ENCODE measurements at places on chromosomes 2 and 18.

DNA sequence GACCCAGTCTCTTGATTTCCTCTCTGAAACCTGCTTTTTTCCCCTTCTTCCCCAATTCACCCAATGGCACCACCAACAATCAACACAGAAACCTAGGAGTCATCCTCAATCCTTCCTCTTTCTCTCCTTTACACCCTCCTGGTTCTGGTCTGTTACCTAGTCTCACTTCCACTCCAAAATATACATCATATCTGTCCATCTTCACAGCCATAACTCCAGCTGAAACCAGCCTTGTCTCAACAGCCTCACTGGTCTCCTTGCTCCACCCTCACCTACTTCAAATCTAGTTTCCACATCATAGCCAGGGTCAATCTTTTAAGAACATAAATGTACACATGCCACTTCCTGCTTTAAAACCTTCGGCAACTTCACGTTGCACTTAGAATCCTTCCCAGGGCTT lies 11.8 kb upstream of the TWSG1 start:
- no peak for DNase-seq

DNA sequence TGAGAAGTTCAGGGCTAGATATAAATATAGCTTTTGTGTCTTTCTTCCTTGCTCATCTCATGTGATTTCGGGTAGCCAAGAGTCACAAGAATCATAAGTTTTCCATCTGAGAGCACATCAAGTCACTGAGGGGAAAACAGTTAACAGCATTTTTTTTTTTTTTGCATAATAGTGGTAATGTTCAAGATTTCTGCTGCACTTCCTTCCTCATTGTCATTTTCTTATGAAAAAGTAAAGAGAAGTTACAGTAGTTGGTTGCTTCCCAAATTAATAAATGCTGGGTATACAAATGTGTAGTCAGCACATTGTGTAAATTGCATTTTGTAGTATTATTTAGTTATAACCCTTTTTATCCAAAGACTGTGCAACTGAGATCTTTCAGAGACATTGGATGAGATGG lies 93.6 kb downstream of the ZEB2 start:
- no peak for DNase-seq

GRCh38 chr2:121532894-121533293 lies 2.2 kb downstream of the RNU4ATAC start:
- no peak for DNase-seq

- no peak for DNase-seq
Observed at GRCh38 chr2:168825126-168825525, 22.7 kb downstream of the NOSTRIN start.

- DNase-seq, result no peak
Observed at GRCh38 chr2:144523596-144524117, 3.7 kb upstream of the ZEB2 start.

DNA sequence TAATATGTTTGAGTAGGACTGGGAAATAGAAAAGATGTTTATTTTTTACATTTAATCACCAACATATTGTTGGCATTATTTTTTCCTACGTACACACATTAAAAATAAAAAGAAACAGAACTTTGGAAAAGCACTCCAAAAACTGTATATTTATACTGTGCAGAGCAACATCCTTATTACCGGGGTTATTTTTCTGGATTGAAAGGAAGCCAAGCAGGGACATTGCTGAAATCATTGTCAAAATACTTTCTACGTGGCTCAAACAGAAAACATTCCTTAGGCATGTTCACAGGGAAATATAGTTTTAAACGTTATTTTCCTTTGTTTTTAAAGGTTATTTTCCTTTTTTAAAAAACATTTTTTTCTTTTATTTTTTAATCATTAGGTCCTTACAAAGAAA lies 315.0 kb upstream of the SMIM21 start:
- DNase-seq, result no peak

- DNase-seq, result no peak
Observed at GRCh38 chr18:55090564-55091188, 131.4 kb upstream of the CCDC68 start.

DNA sequence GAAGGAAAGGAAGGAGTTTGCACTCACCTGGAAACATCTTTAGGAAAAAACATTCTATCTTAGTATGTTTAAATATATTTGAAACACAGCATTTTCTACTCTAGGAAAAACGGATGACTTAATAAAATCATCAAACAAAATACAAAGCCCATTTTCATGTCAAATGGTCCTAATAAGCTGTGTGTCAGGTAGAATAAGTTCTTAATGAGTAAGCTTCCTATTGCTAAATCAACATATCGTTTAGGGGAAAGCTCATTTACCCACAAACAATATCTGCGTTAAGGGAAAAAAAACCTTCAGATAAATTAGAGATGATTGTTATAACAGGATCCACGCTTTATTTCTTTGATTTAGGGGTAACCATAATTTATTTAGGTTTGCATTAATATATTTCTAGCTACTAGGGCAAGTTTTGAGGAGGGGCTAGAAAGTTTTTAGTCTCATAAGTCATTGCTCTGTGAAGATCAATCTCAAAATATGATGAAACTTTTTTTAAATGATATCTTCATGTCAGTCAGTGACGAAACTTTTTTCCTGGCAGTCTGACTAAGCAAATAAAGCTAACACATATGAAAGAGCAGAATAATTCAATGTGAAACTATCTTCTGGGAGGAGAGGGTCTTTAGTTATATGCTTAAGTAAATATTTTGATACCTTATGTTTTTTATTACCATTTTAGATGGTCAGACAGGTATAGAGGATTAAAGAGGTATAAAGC lies 147.1 kb downstream of the WDSUB1 start:
- DNase-seq, result no peak

DNA sequence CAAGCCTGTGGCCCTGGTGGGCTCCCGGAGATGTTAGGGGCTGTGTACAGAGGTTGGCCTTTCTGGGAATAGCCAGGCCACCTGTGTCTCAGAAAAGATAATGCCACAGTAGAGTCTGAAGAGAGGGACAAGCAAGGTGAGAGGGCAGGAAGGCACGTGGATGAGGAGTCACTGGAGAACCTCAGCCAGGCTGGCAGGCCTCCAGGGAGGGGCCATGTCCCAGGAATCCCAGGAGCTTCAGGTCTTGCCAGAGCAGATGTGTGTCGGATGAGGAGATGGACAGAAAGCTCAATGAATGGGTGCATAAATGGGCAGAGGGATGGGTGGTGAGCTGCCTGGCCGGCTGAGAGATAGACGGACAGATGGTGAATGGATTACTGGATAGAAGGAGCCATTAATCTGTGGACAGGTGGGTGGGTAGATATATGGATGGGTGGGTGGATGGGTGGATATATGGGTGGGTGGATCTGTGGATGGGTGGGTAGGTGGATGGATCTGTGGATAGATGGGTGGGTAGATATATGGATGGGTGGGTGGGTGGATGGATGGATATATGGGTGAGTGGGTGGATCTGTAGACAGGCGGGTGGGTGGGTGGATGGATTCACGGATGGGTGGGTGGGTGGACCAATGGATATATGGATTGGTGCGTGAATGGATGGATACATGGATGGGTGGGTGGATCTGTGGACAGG lies 7.9 kb upstream of the OTOF start:
- no peak for DNase-seq

- no peak for DNase-seq
Observed at GRCh38 chr2:117967977-117968718, 45.7 kb downstream of the CCDC93 start.

DNA sequence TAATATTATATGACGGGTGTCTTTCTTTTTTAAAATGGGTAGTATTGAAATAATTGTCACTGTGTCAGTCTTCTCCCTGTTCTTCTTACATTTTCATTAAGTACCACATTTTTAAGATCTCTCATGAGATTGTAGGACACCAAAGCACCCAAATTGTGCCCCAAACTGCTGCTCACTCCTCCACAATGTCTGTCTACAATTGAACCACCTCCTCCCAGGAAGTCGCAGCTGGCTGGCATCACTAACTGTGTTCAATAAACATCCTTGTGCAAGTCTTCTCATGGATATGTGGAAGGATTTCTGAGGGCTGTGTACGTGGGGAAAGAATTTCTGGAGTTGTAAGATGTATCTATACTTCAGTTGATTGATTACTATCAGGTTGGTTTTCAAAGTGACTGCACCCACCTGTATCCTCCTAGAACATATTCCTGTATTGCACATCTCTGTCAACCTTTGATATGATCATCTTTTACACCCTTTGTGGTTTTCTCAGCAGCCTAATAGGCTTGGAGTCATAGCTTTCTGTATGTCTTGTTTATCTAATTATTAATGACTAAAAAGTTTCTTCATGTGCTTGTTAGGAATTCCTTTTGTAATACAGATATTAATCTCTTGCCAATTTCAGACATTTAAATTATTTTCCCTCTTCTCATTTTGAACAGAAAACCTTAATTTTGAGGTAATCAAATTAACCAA lies 774.9 kb downstream of the RNF144A start:
- no peak for DNase-seq

DNA sequence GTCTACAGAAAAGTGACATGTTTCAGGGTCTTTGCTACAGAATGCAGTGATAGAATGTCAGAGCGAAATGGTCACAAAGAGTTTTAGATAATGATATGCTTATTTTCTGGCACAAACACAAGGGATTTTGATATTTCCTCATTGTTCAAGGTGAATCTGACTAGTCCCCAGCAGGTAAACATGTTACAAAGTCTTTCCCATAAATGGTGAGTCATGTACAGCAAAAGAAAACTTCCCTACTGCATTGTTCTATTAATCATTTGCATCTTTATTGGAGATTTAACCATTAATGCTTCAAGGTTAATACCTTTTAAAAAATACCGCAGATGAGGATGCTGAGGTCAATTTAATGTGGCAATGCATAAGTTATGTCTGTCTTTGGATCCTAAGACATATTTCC lies 19.1 kb upstream of the TRIB2 start:
- no peak for DNase-seq

DNA sequence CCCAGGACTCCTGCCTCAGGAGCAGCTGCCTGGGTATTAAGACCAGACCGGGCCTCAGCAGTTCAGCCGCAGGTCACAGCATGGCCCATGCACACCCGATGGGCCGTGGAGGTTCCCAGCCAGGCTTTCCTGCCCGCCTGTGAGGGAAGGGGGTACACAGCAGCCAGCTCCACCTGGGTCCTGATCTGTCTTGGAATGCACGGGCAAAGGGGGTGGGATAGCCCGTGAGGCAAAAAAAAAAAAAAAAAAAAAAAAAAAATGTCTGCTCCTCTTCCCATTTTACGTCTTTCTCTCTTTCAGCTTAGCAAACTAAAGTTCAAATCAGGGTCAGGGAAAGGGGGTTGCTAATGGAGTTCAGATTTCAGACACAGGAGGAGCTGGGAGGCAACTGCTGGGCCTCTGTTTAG lies 385.2 kb downstream of the TNS1 start:
- no peak for DNase-seq

DNA sequence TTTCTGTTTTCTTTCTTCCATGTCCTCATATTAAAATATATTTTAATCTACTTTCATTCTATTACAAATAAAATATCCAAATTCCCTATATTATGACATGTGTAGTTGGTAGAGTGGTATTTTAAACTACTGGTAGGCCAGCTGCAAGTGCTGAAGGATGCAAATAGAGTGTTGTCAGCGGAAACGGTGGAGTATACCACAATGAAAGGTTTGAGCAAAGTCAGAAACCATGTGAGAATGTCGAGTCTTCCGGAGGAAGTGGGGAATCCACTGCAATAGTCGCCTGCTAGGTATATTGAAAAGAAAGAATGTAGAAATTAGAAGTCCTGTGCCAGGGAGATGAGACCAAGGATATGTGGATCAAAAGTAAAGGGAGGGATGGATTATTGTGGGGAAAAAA lies 373.9 kb downstream of the DSEL start:
- no peak for DNase-seq

GRCh38 chr2:231297108-231297908 lies 98.2 kb upstream of the B3GNT7 start:
- DNase-seq, result no peak

DNA sequence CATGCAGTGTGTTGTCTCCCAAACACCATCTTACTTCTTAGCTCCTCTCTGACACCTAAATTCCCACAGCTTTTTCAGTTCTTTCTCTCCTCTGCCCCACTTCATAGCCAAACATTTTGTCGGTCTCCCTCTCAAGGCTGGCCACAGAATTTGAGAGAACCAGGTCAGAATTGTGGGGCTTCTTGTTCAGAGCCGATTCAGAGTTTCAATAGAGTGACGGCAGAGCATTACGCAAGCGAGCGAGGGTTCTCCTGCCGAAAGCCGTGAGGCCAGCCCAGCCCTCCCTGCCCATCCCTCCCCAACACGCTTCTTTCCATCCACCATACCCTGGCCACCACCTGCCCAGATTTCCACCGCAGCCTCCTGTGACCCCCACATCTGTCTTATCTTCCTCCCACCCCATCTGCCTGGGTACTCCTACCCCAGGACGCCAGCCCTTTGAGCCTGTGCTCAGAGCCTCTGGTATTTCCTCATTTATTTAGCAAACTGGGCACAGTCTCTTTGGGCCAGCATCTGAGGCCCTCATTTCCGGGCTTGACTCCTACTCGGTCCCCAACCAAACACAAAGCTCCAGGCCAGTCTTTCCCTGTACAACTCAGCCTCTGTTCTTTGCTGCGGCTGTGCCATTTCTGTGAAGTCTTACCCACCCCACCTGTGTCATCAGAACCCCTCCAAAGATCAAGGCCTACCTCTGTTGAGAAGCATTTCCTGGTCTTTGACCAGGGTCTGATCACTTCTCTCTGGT lies 70.0 kb upstream of the MAP4K4 start:
- no peak for DNase-seq

GRCh38 chr2:230052299-230052698 lies 16.4 kb downstream of the SLC16A14 start:
- DNase-seq, result no peak

GRCh38 chr18:52694804-52695203 lies 354.8 kb downstream of the DCC start:
- no peak for DNase-seq

DNA sequence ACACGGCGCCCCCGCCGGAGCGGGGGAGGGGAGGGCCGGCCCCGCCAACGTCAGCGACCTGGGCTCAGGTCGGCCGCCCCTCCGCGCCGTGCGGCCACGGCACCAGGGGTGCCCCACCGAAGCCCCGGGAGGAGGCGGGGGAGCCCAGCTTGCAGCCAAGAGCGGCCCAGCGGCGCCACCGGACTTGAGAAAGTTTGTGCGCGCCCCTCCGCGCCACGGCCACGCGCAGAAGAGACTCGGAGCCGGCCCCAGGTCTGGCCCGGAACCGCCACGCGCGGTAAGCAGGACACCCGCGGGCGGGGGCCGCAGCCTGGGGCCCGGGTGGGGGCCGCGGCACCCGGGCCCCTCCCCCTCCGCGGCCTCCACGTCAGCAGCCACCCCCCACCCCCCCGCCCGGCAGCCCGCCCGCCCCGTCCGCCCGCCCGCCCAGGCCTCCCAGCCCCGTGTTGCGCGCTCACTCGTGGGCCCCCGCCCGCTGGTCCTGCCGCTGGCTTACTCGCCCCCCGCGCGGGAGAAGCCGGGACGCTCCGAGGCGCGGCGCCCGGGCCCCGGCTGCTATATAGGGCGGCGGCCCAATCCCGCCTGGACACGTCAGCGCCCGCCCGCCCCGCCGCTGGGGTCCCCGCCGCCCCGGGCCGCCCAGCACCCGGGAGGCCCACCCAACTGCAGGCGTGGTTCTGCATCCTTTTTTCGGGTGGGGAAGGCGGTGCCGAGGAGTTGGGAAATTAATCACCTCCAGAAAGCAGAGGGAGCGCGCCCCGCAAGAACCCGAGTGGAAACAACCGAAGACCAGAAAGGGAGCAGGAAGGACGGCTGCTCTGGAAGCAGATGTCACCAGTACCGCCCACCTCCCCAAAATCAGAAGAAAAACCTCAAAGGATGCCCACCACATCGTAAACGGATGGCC lies 42.9 kb downstream of the HDLBP start:
- DNase-seq, result no peak
